Stimulated activated CD4-positive, alpha-beta T cell treated with anti-CD3 and anti-CD28 coated beads, Interleukin-15, amount 100 ng/mL, for 24 hours (primary cell): ENCODE measurements at places on chromosomes 12 and 14.
A peak's percentile ranks its signal among the peaks of the same experiment; 100 is the strongest.

DNA sequence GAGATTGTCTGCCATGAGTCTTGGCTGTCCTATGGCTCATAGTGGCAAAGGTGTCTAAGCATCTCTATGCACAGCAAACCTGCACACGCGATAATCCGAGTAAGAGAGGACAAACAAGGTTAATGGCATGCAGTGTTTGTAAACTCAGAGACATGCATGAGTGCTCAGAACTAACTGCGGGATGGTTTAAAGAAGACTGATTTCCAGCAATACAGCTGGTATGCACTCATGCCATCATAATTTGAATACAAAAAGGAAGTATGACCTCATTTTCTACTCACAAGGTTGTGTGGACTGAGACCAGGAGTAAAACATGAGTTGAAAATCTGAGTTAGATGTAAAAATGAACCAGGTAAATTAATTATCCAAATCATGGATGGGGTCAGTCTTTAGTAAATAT is 16.6 kb upstream of the TCP11L2 start:
- DNase-seq: no peak

DNA sequence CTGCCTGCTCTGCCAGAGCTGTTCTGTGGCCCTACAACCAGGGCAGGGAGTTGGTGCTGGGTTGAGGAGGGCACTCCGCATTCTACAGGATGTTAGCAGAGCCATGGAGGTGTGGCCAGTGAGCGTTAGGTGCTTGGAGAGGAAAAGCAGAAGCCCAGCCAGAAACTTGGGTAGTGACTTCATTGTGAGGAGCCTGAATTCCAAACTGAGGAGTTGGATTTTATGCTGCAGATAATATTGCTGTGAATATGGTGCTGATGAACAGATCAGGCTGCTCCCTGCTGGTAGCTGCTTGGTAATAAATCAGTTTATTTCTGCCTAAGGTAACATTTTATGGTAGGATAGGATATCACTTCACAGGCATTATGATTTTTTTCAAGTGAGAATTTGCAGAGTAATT is 7.1 kb upstream of the CCDC175 start:
- DNase-seq: no peak

GRCh38 chr12:56178347-56178746 is 10.9 kb downstream of the SMARCC2 start:
- no peak for DNase-seq

DNA sequence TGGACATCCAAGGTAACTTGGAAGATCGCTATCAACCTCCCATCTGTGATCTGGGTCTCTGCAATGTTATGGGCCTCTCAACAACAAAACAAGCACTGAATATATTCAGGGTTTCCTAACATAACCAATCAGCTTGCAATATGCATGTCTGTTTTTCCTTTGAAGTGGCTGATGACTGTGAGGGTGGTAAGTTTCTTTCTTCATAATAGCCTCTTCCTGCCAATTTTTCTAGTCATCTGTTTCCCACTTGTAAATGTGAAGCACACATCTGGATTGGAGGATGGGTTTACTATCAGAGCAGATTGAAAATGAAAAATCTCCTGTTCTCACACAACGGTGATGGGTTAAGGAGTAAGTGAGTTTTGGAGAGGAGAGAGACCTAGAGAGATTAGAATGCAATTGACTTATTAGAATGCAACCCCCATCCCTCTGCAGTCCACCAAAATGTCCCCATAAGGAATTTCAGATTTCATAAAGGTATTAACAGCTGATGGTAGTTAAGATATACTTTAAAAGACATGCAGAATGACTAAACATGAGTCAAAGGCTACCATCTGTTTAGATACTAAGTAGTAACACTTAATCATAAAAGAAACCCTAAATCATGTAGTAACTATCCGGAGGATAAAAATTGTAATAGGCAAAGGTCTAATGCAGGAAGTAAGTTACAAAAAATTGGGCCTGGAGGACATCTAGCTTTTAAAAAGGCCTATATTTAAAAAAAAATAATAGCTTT is 58.4 kb upstream of the SAV1 start:
- DNase-seq: peak; percentile 19

DNA sequence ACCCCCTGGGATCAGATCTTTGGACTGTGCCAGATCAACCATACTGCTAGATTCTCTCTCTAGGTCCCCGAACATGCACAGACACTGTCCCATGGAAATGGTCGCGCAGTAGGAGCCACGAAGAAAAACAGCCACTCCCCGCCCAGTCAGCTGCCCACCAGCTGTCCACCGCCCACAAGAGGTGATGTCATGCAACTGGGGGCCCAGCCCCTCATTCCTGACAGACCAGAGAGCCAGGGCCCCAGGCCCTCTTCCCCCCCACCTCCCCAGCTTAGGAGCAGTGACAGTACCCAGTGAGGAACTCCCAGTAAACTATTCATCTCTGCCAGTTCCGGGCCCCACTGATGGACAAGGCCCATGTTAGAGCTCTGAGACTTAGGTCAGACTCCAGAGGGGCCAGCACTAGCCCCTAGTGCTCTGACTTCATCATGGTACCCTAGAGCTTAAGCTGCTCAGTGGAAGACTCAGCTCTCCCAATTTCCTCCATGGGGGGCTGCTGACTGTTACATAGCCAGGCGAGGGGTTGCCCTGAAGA is 3.7 kb upstream of the TAMALIN start:
- no peak for DNase-seq

DNA sequence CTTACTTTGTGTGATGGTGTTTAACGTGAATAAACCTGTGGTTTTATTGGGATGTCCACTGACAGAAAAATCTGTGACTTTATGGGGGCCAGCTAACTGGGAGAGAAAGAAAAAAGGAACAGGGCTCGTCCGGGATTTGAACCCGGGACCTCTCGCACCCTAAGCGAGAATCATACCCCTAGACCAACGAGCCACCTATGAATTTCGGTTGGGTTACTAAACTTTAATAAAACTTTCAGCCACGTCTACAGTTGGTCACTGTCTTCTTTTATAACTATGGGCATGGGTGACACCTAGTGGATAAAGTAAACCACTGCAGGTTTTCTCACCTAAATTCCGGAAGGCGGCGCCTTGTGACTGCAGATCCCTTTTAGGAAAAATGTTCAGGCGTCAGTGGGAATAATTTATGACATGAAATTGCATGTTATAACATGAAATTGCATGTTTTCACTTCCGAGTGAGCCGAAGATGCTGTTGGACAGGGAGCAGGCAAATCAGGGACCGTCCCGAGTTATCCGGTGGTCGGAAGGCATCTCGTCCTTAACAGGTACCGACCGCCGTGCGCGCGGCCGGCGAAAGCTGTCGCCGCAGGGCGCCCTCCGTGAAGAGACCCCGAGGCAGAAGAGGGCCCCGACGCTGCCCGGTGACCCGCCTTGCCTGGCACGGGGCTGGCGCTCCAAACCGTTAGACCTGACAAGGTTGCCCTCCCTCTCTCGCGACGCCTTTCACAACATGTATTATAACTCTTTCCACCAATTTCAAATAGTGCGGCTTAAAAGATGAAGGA is 18.2 kb upstream of the RNASE12 start:
- DNase-seq: peak; percentile 63

GRCh38 chr14:93923626-93924025 is 3.5 kb upstream of the FAM181A start:
- DNase-seq: no peak
